ENCODE measurements at places on chromosomes 2 and 18.

DNA sequence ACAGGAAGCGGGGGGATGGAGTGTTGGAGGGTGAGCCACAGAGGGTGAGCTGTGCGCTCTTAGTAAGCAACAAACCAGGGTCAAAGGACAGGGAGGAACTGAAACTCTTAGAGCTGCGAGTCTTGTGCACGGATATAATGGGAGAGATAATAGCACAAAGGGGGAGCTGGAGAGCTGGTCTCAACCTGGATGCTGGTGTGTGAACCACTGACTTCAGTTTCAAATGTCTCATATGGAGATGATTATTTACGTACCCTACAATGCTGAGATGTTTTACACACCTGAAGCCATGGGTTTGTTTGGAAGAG, 35.9 kb downstream of the PTGR3 start:
- DNase-seq: no peak

DNA sequence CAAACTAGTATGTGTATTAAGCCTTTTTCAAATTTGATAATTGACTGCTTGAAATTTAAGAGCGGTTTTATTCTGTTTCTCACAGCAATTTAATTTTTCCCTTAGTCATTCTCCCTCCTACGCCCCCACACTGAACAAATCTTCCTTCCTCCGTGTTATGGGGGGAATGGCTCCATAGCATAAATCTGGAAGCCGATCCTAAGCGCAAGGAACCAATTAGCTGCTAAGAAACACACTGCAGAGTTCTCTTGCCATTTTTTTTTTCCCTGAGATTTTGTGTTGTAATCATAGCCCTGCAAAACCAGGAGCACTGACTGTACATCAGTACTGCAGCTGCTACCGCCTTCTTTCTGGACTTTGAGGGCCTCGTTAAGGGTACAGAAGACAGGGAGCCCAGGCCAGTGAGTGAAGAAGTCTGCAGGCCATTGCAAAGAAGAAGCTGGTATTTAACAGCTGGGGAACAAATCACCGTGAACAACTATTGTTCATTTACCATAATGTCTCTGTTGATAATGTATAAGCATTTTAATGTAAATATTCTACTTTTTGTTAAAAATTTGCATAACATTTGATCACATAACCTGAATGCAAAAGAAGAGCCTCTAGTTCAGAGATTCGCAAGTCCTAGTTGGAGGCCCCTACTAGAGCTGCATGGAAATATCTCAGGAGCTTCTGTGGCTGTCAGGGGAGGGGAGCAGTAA, 264.0 kb downstream of the LRATD1 start:
- no peak for DNase-seq

- DNase-seq: no peak
Measured at GRCh38 chr18:32435631-32436500, 34.8 kb downstream of the GAREM1 start.

GRCh38 chr2:223530811-223531210, 71.3 kb downstream of the SCG2 start:
- no peak for DNase-seq

DNA sequence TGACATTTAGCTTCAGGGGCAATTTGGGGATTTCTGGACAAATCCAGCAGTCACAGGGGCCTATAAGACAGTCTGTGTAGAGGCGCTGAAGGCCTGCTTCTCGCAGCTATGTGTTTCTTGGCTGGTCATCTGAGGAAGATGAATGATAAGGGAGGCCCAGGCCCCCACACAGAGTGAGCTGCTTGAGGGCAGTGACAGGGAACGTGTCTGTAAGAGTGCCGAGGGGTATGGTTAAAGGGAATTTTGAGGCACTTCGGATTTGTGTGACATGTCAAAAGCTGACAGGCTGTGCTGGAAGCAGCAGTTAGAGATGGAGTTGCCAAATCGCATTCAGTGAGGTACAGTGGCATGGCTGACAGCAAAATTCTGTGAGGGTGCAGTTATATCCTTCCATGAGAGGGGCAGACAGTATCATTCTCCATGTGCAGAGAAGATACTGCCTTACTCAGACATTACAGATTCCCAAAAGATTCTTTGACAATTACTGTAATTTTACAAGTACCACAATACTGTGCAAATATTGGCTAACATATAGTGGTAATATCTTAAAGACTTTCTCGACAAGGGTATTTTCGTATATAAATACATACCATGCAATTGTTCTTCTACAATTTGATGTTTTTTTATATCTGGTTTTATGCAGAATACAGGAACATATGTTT, 74.0 kb downstream of the CERS6 start:
- no peak for DNase-seq

DNA sequence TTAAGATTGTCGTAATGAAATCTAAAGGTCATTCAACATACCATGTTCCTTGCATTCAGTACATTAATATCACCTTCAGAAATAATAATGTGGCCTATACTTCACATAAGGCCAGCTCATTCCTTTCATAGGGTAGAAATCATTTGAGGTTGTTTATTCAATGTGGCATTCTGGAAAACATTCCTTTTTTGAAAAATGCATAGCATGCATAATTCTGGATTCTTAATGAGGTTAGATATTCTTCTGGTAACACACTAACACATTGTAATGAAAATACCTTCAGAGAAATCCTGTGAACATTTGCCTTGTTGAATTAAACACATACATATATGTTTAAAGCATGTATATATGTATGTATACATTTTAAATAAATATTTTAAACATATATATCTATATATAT, 204.6 kb upstream of the KCNH7 start:
- DNase-seq: no peak

DNA sequence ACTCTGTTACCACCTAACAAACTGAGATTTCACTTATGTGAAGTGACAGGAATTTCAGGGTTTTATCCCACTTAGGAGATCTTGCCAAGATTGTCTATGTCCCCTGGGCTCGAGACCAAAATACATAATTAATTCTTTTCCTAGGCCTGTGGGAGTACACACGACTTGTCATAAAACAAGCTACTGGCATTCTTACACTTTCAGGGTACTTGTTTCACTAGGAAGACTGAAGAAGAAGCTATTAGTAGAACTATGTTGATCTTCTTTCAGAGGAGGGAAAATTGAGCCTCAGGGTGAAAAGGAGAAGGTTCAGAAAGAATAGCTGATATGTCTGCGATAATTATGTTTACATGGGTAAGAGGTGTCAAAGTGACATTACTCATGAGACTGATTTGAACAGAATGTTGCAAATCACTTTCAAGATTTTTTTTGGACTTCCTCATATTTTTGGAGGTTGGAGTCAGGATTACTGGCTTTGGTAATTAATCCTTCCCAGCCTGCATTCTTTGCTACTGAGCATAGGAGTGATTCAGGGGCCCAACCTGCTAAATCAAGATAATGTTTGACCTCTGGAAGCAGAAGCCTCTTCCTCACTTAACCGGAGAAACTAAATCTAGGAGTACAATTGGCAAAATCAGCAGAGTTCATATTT, 240.0 kb upstream of the NT5C1B start:
- no peak for DNase-seq

- DNase-seq: no peak
Measured at GRCh38 chr2:172177581-172177980, 74.9 kb upstream of the DLX2 start.

- no peak for DNase-seq
Measured at GRCh38 chr2:219334076-219334475, 1.5 kb upstream of the RESP18 start.

DNA sequence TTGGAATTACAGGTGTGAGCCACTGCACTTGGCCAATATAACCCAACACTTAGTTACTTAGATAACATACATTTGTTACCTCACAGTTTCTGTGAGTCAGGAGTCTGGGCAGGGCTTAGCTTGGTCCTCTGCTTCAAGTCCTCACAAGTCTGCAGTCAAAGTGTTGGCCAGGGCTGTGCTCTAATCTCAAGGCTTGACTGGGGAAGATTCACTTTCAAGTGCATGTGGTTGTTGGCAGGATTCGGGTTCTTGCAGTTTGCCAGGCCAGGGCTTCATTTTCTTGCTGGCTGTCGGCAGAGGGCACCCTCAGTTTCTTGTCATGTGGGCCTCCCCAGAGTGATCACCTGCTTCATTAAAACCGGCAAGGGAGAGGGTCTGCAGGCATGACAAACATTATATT, 103.7 kb downstream of the SLC4A3 start:
- DNase-seq: no peak

DNA sequence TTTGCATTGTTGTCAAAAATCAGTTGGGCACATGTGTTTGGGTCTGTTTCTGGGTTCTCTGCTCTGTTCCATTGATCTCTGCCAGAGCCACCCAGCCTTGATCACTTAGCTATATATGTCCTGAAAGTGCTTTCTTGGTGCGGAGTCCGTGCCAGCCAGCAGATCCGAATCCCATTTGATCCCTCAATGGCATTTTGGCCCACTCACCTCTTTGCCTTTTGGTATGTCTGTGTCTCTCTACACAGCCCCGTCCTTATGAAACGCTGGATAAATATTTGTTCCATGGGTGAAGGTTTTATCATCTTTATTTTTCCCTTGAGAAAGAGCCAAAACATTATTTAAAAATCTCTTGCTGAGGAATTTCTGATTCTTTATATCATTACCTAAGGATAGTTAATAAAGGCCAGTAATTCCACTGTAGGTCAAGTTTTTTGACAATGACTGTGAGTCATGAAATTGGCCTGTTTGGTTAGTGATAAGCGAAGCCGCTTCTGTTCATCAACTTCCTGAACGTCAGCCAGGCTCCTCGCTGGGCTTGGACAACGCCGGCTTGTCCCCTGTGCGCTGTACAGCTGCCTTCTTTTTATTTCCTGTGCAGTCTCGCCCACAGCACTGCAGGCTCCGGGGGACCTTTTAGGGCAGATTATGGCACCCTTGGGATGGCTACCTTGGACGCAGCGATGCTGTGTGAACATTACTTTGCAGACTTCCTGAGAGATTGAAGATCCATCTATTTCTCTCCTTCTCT, 24.9 kb downstream of the MTCL1 start:
- no peak for DNase-seq

DNA sequence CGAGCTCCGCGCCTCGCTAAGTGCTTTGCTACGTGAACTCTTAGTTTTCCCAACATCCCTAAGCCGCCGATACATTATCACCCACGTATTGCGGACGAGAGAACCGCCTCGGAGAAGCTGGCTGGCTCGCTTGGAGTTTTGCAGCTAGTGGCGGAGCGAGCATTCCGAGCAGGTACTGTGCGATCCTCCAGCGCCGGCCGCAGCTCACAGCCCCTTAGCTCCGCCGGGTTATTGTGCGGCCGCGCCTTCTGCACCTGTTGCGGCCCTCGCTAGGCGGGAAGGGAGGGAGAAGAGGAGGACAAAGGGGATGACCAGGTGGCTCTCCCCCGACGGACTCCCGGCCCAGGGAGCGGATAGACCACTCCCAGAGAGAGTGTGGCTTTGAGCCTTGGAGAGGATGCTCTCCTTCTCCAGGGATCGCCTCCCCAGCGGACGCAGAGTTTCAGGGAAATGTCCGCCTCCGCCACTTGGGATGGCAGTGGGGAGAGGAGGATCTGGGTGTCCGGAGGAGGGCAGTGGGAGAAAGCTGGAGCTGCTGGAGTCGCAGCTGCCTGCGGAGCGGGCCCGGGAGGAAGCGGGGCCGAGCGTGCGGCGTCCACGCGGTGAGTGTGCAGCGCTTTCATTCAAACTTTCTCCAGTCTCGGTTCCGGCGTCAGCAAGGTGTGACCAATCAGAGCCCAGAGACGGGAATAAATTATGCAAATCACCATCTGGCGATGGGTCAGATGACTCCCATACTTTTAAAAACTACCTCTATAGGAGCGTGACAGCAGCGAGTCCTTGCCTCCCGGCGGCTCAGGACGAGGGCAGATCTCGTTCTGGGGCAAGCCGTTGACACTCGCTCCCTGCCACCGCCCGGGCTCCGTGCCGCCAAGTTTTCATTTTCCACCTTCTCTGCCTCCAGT, at the start of gene LIPG:
Gene LIPG (plus strand): TSS at position 769 of the 905 bp plus-strand sequence. CDS start 252 bp downstream, outside the sequence.
- DNase-seq: peak; percentile 20

DNA sequence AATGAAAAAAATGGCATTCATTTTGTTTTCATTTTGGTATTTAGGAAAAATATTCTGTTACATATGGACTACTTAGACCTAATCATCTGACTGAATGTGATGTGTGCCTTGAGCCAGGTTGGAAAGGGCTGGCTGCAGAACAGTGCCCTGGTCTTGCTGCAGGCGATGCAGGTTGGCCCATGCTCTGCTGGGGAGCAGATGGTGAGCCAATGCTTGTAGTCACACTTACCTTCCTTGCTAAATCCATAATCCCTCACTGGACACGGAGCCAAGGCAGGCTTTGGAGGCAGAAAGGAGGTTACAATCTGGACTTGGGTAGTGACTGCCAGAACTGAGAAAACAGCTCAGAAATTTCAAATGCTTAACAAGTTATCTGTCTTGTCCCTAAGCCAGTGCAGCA, 228.7 kb downstream of the ARHGAP15 start:
- no peak for DNase-seq

DNA sequence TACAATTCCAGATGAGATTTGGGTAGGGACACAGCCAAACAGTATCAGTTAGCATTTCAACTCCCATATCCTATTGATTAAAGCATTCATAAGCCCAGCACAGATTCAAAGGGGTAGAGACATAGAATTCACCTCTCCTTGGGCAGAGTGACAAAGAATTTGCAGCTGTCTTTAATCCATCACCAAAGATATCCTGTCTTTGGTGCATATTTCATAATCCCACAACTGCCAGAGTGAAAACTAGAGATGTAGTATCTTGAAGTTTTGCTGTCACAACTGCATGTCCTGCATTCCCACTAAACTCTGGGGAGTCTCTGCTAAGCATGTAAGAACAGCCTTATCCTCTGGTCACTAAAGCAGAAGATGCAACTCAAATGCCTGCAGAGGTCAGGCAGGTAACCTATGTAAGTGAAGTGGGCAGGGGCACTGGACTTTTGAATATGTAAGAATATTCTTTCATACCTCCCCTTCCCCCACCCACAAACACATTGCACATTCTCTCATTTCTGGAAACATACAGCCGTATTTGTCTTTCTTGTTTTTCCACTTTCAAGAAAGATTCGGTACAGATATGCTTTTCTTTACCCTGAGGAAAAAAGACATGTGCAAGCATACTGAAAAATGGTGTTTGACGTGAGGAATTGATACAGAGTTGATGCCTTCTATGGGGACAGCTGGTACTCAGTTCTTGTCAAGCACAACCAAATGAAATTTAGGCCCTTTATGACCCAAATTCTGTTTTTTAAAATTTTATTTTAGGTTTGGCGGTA, 283.1 kb downstream of the SP3 start:
- no peak for DNase-seq

DNA sequence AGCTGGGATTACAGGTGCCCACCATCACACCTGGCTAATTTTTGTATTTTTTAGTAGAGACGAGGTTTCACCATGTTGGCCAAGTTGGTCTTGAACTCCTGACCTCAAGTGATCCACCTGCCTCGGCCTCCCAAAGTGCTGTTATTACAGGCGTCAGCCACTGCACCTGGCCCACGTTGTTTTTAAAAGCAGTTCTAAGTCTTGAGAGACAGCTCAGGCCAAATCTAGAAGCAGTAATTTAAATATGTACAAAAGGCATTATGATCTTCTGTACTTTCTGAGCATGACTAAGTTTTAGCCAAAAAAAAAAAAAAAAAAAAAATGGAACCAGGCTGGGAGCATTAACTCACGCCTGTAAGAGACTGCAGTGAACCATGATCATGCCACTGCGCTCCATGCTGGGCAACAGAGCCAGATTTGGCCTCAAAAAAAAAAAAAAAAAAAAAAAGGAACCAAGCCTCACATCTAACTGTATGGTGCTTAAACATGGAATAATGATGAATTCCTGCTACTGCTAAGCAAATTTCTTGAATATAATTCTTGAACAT, 4.0 kb downstream of the ABHD3 start:
- no peak for DNase-seq
